Vagina (tissue), 2 donors: ENCODE measurements at places on chromosomes 4 and X.
A peak's percentile ranks its signal among the peaks of the same experiment; 100 is the strongest.

DNA sequence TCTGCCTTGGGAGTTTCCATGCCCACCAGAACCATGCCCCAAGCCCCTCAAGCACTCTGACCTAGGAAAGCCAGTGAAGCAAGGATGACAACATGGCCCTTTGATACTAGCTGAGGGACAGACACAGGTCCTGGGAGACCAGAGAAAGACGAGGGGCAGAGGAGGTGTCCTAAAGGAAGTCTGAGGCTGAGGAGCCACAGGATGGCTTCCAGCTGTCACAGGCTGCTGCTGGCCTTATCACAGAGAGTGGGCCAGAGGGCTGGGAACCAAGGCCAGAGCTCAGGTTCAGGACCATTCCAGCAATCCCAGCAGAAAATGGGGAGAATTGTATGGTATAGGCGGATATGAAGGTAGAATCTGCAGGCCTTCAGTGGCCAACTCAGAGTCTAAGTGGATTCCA is 31.7 kb upstream of the MSANTD1 start:
- no peak for DNase-seq

- no peak for DNase-seq
Observed at GRCh38 chrX:111874241-111874640, 1.7 kb upstream of the TRPC5OS start.

DNA sequence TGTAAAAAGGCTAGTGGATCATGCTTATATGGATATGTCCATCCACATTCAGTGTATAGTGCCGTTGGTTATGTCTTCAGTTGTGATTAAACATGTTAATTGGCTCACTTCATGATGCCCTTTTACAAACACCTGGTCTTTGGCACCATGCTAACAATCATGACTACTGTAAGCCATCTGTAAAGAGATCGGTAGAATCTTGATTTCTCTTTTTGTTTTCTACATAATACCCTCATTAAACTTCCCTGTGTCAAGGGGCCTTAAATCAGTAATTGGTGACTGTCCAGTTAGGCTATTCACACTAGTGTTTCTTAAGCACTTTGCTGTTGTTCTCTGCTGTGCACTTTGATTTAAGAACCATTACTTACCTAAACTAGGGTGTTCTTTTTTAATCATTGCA is 475.2 kb downstream of the RPA4 start:
- no peak for DNase-seq

DNA sequence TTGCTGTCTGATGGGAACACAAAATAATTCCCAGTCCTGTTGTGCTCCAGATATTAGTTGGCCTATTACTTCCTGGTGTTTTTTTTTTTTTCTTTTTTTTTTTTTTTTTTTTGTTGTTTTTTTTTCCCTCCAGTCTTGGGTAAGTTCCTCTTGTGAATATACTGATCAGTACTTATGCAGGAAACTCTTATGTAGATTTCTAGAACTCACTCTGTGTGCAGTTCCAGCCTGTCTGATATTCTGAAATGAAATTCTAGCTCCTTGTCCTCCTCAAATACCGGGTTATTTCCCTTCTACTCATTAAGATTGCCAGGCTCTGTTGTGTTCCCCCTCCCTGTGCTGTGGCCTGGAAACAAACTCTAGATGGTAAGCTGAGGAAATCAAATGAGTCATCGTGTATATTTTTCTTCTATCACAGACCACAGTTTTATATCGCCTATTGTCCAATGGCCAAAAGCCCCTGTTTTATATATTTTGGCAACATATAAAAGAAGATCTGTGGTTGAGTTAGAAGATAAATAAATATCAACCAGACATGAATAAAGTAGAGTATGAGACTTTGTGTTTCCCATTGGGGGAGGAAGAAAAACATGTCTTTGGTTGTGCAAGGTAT is 124.3 kb upstream of the UGT8 start:
- DNase-seq = no peak

- DNase-seq = no peak
Observed at GRCh38 chr4:82865592-82865991, 25.4 kb downstream of the SEC31A start.

DNA sequence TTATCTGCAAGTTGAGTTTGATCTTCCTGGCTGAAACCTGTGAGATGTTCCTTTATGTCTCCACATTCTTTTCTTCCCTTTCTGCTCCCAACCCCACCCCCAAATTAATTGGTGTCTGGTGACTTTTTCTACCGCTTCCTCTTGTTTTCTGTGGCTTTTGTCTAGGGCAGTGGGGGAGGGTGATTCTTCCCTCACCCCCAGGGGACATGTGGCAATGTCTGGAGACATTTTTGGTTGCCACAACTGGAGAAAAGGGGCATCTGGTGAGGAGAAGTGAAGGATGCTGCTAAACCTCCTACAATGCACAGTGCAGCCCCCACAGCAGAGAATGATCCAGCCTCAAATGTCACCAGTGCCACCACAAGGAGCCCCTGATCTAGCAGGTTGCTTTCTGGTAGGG is 152.9 kb downstream of the NHS start:
- DNase-seq = no peak

DNA sequence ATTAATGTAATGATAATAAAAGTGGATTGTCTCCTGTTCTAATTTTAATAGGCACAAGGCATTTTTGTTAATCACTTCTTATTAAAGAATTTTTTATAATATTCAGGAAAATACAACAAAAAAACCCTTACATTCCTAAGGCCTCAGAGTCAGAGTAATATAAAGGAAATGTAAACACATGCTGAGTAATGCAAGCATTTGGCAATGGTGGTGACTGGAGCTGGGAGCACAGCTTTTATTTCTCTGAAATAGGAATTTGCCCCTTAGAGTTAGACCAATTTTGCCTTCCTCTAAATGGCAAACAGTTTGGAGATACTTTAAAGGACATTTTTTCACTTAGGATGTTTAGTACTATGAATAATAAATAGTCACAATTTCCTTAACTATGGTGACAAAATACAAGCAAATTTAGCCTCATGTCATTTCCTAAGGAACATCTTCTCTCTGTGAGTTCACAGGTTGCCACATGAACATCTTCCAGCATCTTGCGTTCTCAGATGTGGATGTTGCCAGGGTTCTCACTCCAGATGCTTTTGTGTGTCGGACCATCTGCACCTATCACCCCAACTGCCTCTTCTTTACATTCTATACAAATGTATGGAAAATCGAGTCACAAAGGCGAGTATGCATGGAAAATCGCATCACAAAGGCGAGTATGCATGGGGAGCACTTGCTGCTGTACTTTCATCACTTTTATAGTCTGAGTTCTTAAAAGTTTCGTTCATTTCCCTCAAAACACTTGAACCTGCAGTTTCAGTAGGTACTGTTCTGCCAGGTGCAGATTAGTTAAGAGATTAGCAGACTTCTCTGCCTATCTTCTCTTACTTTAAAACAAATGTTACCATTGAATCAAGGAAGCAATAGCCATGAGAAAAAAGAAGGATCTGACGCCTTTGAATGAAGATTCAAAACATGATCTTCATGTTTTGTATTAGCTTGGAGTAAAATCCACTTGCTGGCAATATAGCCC is 15.9 kb upstream of the F11 start:
- DNase-seq = no peak

DNA sequence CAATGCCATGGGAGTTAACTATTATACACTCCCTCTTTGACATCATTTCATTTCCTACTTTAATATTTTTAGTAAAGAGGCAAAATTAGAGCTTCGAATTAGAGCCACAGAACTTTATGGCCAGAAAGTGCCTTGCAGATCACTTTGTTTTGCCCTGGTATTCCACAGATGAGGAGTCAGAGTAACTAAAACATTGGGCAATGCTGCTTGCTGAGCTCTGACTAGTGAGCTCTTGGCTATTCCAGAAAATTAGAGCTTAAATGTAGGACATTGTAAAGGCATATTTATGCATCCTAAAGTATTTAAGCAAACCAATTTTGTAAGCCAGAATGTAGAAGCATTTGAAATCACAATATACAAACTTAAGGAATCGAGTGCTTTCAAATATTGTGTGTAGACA is 6.3 kb upstream of the ZNF827 start:
- DNase-seq = no peak

GRCh38 chr4:13523105-13523477 is 21.2 kb downstream of the NKX3-2 start:
- no peak for DNase-seq

DNA sequence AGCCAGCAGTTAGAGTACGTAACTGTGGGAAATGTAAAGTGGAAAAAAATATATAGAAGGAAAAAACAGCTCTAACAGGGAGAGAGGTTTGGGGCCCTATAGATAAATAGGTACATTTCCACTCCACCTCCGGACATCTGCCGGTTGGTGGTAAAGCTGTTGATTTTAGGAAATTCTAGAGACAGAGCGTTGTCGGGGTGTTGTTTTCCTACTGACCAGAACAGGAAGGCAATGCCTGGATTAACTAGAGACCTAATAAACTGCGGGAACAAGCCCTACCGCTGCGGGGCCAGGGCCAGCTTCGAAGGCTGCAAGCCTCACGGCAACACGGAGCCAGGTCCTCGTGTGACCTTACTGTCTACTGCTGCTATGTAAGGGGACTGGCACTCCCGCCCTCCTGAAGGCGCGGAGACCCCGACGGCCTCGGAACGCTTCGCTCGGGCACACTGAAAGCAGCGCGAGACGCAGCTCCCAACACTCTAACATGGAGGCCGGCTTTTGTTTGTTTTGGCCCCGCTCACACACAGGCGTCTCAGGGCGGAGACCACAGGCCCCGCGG is 702 bp upstream of the CDKN2AIP start:
- peak; percentile 91 for DNase-seq

DNA sequence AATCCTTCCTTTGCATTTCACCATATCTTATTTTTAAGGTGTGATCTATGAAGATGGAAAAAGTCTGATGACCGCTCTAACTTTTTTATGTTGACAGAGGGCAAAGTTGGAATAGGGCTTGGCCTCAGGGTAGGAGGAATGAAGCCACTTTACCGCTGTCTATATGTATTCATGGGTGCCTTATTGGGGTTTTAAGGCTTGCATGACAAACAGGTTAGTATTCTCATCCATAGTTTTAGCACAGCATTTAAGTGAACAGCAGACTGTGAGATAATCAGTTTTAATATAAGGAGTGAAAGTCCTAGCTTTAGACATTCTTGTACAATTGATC is 81.7 kb upstream of the BMP2K start:
- DNase-seq = no peak
